GM19239 (cell line): ENCODE measurements at places on chromosomes 12 and 14.
A peak's percentile ranks its signal among the peaks of the same experiment; 100 is the strongest.

DNA sequence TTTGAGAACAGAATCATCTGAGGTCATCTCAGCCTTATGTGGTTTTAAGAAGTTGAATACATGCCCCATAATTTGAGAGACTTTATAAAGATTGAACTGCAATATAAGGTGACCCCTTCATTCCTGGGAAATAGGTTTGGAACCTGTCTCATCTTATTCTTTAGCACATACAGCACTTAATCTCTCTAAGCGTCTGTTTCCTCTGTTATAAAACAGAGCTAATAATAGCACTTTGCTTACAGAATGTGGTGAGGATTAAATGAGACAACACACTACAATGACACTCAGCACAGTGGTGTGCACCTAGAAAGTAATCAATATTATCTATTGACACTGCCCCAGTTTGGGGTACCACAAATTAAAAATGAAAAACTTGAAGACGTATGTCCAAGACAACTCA, 102.1 kb downstream of the DUSP6 start:
- no peak for DNase-seq

DNA sequence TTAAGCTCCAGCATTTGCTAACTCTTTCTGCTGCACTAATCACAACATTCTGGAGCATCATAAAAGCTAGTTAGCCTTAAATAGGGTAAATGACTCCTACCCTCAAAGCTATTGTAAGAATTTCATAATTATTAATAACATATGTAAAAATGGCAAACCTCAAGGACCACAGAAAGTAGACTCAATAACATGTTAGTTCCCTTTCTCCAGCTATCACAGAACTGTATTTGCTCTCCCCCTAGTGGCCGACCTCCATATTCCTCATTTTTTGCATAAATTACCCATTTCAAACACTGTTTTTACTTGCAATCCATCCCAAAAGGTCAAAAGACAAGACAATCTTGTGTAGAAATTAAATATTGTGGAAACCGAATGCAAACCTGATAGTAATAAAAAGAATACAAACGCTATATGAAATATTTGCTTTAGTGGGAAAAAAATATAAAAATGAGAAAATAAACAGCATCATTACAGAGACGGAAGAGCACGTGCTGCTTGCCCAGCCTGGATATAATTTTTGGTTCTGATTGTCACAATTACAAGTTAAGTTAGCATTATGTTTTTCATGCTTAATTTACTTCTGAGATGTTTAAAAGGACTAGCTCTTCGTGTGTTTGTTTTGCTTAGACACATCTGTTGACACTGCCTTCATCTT, 97.9 kb downstream of the RERGL start:
- DNase-seq = no peak

DNA sequence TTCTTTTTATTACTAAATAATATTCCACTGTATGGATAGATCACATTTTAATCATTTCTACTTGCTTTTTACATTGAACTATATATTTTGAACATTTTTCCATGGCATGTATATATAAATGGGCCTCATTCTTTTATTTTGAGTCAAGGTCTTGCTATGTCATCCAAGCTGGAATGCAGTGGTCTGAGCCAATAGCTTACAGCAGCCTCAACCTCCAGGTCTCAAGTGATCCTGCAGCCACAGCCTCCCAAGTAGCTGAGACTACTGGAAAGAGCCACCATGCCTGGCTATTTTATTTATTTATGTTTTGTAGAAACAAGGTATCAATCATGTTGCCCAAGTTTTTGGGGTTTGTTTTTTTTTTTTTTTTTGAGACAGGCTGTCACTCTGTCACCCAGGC, 7.6 kb downstream of the FCF1 start:
- DNase-seq = no peak

GRCh38 chr14:57712102-57712501, 153.8 kb downstream of the SLC35F4 start:
- DNase-seq = no peak

DNA sequence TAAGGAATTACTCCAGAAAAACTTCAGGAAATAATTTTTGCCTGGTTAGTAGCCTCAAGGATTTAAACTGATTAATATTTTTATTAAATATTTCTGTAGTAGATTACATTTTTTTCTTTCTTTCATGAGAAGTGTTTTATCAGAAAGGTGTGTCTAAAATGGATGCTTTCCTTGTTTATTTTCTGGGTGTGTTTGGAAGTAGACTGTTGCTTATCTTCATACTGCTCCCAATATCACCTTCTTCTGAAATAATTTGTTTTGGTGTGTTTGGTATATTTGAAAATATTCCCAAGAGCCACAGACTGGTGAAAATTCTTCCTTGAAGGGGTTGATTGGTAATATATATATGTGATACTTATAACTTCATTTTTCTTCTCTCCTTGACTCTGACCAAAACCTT, 10.1 kb upstream of the REP15 start:
- no peak for DNase-seq

- peak; percentile 34 for DNase-seq
These were observed 5.8 kb downstream of the WSB2 start for GRCh38 chr12:118055144-118055557.

DNA sequence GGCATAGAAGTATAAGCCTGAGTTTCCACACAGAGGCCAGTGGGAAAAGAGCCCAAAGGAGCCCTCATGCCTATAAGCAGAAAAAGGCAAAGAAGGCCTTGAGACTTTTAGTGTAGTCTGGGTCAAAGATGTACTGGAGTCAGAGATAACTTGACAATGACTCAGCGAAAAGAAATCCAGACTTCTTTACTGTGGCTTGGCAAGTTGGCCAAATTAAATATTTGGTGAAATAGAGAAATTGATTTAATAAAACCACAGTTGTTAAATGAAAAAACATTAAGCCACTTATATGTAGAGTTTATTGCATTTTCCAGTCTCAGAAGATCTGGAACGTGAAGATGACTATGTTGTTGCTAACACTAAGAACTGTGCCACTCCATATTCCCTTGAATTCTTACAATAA, 105.1 kb downstream of the TMTC3 start:
- no peak for DNase-seq

DNA sequence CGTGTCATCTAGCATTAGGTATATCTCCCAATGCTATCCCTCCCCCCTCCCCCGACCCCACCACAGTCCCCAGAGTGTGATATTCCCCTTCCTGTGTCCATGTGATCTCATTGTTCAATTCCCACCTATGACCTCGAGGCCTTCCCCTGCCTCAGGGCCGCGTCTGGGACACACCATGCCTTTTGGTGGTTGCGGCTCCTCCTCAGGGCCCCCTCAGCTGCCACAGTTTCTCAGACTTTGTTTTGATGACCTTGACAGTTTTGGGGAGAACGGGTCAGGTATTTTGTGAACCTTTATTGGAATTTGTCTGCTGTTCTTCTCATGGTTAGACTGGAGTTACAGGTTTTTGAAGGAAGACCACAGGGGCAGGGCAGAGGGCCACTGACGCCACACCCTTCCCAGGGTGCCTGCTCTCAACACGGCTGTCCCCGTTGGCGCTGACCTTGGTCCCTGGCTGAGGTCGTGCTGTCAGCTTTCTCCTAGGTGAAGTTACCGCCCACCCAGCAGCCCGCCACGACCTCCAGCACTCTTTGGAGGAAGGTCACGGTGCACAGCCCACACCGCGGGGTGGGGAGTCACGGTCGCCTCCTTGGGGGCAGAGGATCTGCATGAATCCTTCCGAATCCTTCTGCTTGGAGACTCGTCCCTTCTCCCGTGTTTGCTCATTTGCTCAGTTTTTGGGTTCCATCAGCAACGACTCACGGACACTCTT, 130.5 kb downstream of the KIF26A start:
- no peak for DNase-seq
